GF-D8 (cell line): ENCODE measurements at places on chromosomes 1 and 21.

- no peak for DNase-seq
Observed at GRCh38 chr1:119188926-119189325, 48.5 kb upstream of the WARS2 start.

- DNase-seq: no peak
Observed at GRCh38 chr21:45511661-45512431, 30.4 kb downstream of the SLC19A1 start.

DNA sequence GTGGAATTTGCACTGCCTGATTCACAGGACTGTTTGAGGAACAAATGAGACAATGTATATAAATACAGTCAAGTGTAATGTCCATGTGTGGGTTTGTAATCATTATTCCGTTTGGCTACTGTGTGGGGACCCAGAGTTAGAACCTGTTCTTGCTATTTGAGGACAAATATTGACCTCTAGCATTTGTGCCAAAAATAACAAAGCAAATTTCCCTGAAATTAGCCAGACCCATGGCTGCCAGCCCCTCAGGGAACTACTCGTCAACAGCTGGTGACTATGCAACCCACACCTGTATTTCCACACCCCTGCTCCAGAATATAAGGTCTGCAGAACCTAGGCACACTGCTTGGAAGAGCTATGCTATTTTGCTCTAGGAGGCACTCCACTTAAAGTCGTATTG lies 70.7 kb downstream of the KCNJ6 start:
- DNase-seq: no peak

DNA sequence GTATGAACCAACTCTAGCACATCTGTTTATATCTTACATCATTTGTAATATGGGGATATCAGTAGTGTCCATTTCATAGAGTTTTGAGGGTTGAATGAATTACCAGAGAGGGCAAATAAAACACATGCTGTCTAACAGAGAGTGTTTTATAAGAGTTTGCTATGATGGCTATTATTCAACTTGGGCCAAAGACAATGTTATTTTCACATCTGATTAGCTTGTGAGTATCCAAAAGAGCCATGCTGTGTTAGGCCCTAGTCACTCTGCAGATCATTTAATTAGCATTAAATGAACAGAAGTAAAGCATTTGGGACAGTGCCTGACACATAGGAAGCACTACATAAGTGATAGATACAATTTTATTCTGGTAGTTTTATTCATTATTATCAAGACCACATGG lies 4.2 kb upstream of the RNF11 start:
- no peak for DNase-seq

GRCh38 chr1:77461691-77462090 lies 179.9 kb downstream of the AK5 start:
- DNase-seq: no peak

DNA sequence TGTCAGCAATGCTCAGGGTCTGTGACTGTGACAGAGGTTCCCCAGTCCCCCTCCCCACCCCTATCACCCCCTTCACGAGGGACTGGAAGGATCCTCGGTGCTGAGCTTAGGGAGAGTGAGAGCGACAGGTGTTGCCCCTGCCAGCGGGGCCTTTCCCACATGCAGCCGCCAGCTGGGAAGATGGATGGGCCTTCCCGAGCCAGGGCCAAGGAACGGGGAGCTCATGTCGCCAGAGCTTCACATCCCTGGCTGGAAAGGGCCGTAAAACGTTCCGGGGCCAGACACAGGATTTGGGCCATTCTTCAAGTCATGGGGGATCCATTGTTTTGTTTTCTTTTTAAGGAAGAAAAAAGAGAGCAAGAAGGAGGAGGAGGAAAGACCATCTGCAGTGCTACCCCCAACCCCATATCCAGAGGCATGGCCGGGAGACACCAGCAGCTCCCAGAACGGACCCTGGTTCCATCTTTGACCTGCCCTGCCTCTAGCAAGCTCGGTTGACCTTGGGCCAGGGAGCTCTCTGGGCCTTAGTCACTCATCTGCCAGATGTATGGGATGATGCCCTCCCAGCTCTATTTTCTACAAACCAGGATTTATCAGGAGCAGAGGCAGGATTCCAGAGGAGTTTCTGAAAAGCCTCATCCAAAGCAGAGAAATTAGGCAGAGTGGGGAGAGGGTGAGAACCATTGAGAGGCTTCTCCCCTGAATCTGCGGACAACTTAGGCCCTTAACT lies 54.1 kb downstream of the TAS1R2 start:
- DNase-seq: no peak

DNA sequence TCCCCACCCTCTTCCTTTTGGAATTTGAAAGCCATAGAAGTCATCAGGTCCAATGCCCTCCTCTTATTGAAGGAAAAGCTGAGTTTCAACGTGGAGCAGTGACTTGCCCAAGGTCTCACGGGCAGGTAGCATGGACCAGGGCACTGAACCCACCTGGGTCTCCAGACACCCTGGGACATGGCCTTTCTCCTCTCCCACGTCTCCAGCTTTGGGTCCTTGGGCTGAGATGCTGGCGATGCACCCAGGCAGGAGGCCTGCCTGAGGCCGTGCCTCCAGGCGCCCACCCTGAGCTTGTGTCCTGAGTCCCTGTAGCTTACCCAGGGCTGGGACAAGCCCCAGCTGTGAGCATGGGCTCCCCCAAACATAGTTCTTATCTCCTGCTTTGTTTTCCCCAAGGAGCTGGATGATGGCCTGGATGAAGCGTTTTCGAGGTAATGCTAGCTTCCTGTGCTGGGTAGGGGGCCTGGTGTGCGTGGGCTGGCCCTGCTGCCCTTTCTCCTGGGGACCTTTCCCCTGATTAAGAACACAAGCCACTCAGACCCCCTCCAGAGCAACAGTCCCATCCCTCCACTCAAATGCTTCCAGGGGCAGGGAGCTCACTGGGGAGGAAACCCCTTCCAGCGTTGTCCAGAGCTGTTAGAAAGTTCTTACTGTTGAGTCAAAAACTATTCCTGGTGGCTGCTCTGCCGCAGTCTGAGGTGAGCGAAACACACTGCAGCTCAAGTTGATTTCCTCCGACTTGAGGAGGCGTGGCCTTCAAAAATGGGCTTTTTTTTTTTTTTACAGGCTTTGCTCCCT lies 21.6 kb downstream of the LDLRAP1 start:
- DNase-seq: no peak

DNA sequence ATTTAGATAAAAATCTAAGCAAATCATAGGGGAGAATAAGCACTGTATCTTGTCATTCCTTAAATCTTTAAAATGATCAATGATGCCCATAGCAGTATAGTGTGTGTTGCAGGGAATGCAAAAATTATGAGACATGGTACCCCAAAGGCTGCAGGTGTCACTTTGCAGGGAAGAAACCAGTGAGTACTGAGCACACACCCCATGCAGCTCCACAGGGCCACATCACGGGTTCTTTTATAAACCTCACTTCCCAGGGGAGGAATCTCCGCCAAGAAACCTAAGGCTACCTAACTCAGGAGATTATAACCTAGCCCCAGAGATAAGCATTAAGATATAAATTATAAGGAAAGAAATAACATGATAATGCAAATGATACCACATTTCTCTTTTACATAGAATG lies 115.6 kb downstream of the APP start:
- DNase-seq: no peak

- DNase-seq: no peak
Observed at GRCh38 chr1:116844775-116845174, 64.9 kb upstream of the PTGFRN start.

DNA sequence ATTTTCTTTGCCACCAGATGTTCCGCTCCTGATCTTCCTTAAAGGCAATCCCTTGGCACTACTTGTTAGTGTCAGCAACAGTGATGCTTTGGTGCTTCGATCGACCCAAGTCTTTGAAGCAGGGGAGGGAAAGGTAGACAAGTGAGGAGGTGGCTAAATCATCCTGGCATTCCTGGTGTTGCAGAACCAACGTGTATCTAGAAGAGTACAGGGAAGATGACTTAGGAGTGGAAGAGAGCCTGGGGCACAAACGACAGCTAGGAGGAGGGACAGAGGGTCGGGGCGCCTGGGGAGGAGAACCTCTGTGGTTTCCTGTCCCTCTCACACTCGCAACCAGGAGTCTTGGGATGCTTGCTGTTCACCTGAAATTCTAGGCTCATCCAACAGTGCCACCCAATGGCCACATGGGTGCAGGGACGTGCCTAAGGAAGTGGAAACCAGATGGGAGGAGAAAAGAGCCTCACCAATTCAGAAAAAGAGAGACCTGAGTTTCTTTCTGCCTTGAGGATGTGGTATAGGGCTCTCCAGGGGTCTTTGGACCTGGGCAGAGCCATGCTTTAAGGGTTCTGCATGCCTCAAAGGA lies 9.5 kb upstream of the KCNA2 start:
- DNase-seq: peak; percentile 12

- no peak for DNase-seq
Observed at GRCh38 chr1:81517987-81518386, 282.7 kb upstream of the ADGRL2 start.

DNA sequence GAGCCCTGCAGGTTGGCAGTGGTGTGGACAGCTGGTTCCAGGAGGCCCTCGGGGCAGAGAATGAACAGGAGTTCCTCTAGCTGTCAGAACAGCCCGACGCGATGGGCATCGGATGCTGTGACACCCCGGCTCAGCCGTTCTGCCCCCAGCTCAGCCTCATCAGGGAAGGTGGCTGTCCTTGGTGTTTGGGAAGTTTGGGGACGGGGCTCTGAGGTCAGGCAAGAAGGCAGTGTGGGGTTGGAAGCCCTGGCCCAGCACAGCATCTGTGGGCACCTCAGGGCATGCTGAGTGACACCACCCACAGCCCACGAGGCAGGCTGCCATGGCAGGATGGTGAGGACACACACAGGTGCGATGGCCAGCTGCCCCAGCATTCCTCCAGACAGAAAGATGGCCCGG lies 40.9 kb upstream of the CCDC27 start:
- DNase-seq: no peak

DNA sequence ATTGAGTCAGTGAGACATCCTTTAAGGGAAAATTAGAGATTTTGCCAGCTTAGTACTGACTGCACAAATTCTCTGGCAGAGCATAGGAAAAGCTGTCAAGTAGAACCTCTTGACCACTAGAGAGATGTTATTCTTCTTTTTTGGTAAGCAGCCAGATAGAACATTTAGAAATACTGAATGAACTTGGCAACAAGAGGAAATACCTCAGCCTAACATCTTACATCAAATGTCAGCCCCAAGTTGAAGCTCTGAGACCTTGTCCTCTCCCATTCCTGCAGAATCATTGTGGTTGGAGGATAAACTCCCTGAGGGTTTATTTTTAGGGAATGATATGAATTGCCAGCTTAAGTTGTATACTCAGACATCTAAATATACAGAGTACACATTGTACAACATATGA lies 53.5 kb downstream of the MIGA1 start:
- DNase-seq: no peak

- no peak for DNase-seq
Observed at GRCh38 chr1:221716713-221717484, 25.0 kb downstream of the DUSP10 start.

GRCh38 chr1:66438501-66438900 lies 95.5 kb upstream of the SGIP1 start:
- no peak for DNase-seq

- DNase-seq: no peak
Observed at GRCh38 chr1:25908161-25908560, 1.9 kb upstream of the STMN1 start.

DNA sequence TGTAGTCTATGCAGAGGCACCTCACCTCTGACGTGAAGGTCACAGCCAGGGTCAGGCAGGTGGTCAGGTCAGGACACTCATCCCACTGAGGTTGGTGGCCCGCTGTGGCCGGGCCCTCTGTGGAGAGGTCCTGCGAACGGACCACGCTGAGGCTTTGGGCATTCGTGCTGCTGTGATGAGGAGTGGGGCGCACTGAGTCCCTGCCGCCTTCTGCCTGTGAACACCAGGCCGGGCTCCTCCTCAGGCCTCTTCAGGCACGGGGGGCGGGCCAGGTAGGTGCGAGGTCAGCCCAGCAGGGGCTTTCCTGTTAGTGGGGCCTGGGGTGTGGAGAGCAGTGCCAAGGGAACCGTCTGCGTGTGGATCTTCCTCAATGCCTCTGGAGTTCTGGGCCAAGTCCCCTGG lies 39.0 kb downstream of the COQ8A start:
- DNase-seq: no peak

GRCh38 chr1:66352792-66353191 lies 181.2 kb upstream of the SGIP1 start:
- no peak for DNase-seq

DNA sequence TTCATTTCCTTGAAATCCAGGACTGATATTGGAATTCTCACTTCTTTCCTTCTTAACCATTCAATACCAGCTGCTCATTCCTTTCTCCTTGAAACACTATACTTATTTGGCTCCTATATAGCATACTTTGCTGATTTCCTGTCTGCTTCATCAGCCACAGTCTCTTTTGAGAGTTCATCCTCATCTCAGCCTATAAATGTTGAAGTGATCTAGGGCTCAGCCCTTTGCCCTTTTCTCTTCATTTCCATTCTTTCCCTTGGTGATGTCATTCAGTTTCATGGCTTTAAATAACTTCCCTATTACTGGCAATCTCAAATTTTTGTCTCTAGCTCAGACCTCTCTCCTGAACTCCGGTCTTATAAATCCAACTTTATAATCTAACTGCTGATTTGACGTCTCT lies 24.1 kb upstream of the RABGAP1L start:
- no peak for DNase-seq

- no peak for DNase-seq
Observed at GRCh38 chr1:34946211-34946610, 16.8 kb upstream of the DLGAP3 start.

DNA sequence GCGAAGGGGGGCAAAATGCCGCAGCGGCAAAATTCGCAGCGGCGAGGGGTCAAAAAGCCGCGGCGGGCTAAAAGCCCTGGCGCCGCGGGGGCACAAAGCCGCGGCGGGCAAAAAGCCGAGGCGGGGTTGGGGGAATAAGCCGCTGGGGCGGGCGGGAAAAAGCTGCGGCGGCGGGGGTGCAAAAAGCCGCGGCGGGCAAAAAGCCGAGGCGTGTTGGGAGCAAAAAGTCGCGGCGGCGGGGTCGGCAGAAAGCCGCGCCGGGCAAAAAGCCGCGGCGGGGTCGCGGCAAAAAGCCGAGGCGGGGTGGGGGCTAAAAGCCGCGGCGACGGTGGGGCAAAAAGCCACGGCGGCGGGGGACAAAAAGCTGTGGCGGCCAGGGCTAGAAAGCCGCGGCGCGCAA lies 3902.5 kb downstream of the SRGAP2C start:
- no peak for DNase-seq

DNA sequence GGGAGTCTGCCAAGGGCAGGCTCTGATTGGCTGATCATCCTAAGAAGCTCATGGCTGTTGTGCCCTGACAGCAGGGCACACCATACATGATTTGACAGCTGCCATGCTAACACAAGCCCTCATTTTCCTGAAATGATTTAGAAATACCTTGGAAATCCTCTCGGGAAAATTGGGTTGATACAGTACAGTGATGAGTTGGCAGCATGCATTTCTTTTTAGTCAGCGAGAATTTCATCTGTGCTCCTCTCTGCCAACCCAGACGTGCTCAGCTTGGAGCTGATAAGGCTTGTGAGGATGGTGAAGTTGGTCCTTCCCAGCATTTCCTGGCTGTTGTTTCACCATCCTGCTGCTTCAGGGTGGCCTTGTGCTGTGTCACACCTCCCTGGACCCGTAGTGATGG lies 22.6 kb upstream of the KCNQ4 start:
- no peak for DNase-seq
